ENCODE measurements at places on chromosomes 1 and 21.

GRCh38 chr1:56258371-56258770 lies 321.0 kb downstream of the PLPP3 start:
- no peak for DNase-seq

DNA sequence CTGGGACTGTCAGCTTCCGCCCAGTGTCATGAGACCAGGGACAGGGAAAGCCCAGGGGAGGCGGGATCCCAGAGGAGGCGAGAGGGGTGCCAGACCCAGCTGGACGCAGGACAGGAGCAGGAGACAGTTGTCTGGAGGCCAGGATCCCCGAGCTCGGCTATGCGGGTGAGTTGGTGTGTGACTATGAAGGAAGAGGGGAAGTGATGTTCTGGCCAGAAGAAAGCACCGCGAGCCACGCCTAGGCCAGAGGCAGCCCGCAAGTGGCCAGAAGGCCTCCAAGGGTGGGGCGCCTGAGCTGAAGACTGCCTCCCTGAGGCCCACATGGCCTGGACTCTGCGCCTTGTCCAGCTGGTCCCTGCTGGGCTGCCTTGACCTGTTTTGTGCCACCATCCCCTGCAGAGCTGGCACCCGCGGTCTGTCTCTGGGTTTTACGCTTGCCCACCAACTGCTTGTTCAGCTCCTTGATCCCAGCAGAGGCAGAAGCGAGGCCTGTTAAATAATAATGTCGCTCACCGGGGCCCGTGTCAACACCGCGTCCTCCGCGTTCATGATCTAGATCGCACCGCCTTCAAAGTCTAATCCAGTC lies 85.2 kb upstream of the ACTL8 start:
- DNase-seq, result no peak

GRCh38 chr1:198880818-198881597 lies 242.2 kb downstream of the PTPRC start:
- DNase-seq, result peak; percentile 77

DNA sequence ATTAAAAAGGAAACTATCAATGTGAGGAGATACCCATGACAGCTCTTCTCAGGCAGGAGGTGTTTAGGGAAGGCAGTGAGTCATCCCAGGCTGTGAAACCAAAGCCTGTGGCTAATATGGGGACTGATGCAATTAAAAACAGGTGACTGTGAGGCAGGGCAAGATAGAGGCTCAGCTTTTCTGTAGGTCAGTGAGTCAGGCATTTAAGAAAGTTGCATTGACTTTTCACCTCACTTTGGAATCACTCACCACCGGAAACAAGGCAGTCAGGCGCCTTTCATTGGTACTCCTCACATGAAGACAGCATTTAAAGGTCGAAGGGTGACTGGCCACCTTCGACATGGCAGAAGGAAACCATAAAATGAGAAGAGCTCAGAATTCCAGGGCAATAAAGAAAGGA lies 54.5 kb downstream of the PAPPA2 start:
- no peak for DNase-seq

- DNase-seq, result no peak
These were observed 79.4 kb downstream of the S1PR1 start for GRCh38 chr1:101316256-101316655.

DNA sequence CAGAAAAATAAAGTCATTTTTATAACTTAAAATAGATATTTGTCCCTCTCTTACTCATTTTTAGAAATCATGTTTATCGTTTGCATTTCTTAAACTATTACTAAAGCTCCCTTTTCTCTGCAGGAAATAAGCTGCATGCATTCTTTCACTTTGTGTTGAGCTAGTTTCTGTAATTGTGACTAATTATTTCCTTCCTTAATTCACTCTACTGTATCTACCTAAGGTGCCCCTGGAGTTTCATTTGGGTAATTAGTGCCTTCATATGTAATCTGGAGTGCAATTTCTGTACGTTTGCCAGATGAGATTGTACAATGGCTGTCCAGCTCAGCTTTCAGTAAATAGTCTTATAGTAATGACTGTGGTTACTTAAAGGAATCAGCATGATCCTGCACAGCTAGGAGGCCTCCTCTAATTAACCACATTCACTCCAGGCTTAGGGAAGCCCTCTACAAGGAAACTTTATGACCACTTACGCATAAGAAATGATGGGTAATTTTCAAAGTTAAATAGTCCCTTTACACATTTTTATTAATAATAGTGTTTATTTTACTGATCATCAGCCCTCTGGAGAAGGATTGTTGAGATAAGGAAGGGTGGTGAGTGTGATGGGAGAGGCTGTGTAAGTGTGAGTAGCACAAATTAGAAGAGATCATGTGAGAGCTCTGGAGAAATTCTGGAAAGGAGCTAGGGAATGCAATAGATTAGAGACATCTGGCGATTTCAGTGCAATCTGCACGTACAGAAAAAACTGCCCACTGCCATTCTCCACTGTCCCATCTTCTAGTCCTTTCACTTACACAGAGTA lies 86.8 kb downstream of the LRRC8C start:
- peak; percentile 63 for DNase-seq
